Inflammatory macrophage treated with lipopolysaccharide for 1 hour (primary cell): ENCODE measurements at places on chromosomes 4 and X.

GRCh38 chr4:150234246-150234645 is 156.0 kb downstream of the DCLK2 start:
- no peak for DNase-seq

GRCh38 chrX:101691835-101692234 is 32.2 kb upstream of the ARMCX2 start:
- no peak for DNase-seq

GRCh38 chr4:56084851-56085250 is 136.1 kb downstream of the CEP135 start:
- DNase-seq, result no peak

DNA sequence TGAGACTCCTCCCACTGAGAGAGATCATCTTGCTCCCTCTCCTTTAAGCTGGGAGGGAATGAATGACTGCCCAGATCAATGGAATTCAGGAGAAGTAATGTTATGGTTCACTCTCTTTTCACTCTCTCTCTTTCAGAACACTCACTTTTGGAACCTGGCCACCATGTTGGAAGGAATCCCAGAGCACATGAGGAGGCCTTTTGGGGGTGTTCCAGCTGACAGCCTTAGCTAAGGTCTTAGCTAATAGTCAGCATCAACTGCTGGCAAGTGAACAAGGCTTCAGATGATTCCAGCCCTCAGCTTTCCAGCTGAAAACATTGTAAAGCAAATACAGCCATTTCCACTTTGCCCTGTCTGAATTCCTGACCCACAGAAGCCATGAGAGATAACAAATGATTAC is 124.0 kb upstream of the CLNK start:
- DNase-seq, result no peak

- peak; percentile 4 for DNase-seq
These were observed 609 bp downstream of the REPS2 start for GRCh38 chrX:16946971-16947562.

- peak; percentile 52 for DNase-seq
These were observed 63.8 kb upstream of the ATOH1 start for GRCh38 chr4:93764639-93765246.

GRCh38 chrX:53265771-53266574 is 15.4 kb downstream of the IQSEC2 start:
- DNase-seq, result peak; percentile 59

DNA sequence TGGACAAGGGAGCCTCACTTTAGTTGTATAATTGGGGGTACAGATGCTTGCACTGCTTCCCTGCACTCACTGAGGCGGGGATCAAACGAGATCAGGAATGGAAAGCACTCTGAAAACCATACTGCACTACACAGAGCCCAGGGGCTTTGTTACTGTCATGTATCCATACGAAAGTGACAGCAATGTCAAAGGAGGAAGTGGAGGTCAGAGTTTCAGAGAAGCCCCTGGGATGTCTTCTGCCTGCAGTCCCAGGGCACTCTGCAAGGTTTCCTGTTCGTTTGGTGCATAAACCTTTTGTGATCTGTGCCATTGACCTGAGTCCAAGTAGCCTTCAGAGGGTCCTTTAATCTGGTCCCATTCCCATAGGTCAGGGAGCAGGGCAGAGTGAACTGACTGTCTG is 31.2 kb downstream of the RNF175 start:
- DNase-seq, result no peak

DNA sequence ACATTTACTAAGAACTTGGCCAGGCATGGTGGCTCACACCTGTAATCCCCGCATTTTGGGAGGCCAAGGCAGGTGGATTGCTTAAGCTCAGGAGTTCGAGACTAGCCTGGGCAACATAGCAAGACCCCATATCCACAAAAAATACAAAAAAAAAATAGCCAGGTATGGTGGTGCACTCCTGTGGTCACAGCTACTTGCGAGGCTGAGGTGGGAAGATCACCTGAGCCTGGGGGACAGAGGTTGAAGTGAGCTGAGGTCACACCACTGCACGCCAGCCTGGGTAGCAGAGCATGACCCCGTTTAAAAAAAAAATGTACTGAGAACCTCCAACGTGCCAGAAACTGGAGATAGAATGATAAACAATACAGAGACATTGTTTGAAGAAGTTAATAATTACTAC is 8.0 kb downstream of the OPRPN start:
- DNase-seq, result no peak

DNA sequence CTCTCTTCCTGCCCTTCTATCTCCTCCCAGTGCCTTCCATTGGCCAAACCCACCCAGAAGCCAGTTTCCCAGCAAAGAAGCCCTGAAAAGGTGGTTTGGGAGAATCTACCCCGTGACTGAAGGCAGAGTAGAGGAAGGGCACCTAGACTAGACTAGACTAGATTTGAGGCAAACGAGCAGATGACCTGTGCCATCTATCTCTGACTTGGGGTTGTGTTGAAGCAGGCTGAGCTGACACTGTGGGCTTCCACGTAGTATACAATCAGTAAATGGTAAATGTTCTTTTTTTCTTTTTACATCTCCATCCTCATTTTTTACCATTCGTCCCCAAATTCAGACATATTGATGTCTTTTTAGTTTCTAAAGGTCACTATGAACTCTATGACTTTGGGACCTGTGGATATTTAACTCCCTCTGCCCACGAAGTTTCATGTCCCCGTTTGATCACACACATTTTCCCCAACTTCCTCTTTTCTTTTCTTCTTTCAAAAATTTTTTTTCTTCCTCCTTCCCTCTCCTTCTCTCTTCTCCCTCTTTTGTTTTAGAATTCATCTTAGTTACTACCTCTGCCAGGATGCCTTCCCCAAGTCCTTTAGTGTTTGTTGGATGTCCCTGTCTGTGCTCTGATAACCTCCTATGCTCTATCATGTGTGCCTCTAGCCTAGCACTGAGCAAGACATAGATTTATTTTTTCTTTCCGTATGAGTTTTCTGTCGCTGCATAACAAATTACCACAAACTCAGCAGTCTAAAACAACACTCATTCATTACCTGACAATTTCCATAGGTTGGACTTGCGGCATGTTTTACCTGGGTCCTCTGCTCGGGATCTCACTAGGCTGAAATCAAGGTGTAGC is 6.2 kb upstream of the AFF1 start:
- DNase-seq, result no peak

DNA sequence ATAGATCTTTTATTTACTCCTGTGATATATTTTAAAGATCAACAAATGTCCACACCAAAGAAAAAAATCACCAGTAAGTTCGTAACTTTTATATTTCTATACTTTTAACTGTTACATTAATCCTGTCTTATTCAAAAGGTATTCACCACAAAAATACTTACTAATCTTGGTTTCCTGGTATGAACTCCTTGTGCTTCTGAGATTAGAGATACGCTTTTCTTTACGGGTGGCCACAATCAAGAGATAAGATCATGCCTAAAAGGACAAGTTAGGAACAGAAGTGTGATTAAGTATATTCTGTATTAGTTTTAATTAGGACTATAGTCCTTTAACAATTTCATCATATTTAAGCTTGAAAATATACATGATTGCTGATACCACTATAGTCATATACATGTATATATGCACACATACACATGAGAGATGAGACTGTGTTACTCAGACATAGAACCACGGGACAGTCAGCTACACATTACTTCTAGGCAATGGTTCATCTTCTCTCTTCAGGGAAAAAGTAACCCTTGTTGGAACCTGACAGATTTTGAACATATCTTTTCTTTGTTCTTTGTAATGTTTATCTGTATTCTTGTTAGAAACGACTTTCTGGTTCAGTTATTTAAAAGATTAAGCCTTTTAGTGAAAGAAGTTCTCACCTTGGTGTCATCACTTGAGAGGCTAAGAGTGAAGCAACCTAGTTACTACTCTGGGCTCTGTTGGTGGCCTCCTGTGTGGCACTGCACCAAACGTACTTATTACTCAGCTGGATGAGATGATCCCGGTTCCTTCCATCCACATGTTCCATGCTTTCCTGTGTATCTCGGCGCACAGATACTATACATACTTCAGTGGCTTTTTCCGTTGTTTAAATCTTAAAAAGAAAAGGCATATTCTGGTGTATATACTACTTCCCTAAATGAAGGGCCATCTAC is 146.1 kb downstream of the CBR4 start:
- no peak for DNase-seq

- DNase-seq, result no peak
These were observed 8.9 kb downstream of the EIF4E start for GRCh38 chr4:98919996-98920395.

GRCh38 chr4:2771264-2771663 is 15.1 kb upstream of the TNIP2 start:
- DNase-seq, result no peak

GRCh38 chr4:88522702-88523324 is 763 bp downstream of the PYURF start:
- DNase-seq, result peak; percentile 24

GRCh38 chr4:53161051-53161786 is 204.6 kb downstream of the SCFD2 start:
- DNase-seq, result no peak

GRCh38 chr4:173231916-173232315 is 63.3 kb downstream of the GALNT7 start:
- peak; percentile 33 for DNase-seq

GRCh38 chr4:183284965-183285364 is 35.1 kb downstream of the CLDN22 start:
- DNase-seq, result no peak

DNA sequence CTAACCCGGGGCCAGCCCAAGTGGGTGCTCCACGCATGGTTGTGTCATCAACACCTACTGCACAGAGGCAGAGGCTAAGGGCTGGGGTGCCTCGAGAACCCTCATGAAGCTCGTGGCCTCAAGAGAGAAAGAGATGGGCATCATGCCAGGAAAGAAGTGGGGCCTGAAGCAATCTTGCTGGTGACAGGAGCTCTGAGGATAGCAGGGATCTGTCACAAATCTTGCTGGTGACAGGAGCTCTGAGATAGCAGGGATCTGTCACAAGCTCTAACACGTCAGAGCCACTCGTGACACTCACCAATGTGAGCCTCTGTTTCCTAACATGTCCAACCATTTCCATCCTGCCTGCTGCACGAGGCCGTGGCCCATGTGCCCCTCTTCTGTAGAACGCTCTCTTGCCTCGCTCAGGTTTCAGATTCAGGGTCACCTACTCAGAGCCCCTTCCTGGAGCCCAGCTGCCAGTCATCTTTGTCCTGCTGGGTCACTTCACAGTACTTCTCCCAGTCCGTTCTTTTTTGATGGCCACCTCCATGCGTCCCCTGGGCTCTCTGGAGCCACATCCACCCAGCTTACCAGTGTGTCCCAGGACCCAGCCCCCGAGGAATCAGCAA is 21.1 kb downstream of the PNMA6E start:
- DNase-seq, result no peak

DNA sequence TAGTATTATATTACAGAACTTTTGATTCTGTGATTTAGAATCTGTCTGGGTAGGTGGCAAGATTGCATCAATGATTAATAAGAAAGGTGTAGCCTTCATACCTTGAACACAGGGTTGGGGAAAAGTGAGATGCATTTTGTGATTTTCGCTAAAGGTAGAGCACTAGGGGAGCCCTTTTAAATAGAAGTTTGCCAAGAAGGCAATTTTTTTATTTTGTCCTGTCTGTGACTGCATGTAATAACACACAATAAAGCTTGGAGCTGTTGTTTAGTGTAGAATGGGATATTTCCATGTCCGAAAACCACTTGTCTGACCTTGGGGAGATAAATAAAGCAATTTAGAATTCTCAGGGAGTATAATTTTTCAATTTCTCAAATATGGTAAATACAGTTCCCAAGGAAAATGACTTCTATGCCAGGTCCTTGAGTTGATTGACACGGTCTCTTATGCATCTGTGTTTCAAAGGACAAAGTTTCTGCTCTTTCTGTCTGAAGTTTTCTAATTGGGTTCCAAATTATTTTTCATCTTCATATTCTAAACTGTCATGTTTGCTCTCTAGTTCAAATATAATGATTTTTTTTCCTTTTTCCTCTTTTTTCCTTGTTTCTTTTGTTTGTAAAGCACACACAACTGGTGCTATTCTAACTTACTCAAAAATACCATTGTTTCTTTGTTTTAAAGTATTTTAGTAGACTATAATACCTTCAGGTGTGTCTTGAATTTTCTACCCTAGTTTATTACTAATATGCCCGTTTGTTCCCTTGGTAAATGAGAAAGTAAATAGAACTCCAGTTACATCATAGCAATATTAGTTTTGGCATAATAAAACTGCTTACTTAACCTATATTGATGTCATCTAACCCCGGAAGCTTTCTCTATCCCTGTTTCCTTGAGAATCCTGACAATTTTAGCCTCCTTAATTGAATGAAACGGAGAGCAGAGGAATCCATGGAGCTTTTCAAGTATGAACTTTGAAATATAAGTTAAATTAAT is 87.8 kb upstream of the BMPR1B start:
- DNase-seq, result no peak

- DNase-seq, result no peak
These were observed 148.9 kb upstream of the CPEB2 start for GRCh38 chr4:14853176-14853943.

GRCh38 chr4:73446336-73446938 is 10.4 kb downstream of the AFP start:
- DNase-seq, result peak; percentile 51

DNA sequence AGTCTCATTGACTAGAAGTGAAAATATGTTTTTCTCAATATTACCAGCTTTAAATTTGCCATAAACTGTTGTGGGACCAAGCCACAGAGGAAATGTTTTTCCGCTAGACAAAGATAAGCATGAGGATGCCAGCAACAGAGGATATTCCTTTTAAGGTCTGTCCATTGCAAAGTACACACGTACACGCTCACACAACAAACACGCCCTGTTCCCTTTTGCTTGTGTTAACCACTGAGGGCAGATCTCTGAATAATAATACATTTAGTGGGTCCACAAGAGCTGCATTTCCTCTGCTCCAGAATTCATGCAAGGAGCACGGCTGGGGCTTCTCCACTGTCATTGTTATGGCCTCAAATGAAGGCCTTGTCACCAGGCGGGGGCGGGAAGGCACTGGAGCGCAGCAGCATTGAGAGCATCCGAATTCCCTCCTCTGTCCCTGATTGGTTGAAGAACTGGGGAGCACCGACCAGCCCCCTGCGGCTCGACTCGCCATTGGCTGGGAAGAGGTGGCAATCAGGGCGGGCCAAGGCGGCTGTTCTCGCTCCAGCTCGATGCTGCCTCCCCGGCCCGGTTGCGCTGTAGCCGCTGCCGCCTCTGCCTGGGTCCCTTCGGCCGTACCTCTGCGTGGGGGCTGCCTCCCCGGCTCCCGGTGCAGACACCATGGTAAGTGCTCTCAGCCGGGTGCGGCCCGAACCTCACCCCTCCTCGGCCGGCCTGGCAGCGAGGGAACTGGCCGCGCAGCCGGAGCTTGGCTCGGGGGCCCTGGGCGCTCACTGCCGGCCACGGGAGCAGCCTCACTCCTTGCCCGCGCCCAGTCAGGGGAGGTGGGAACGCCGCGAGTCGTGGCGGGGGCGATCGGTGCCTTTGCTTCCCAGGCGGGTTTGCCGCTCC is at the start of gene GUCY1B1:
GUCY1B1 (plus strand) TSS at position 541 of the 891 bp plus-strand sequence; CDS start at position 661, 120 bp downstream.
- peak; percentile 91 for DNase-seq

GRCh38 chrX:19272452-19272851 is 71.3 kb upstream of the PDHA1 start:
- DNase-seq, result no peak

DNA sequence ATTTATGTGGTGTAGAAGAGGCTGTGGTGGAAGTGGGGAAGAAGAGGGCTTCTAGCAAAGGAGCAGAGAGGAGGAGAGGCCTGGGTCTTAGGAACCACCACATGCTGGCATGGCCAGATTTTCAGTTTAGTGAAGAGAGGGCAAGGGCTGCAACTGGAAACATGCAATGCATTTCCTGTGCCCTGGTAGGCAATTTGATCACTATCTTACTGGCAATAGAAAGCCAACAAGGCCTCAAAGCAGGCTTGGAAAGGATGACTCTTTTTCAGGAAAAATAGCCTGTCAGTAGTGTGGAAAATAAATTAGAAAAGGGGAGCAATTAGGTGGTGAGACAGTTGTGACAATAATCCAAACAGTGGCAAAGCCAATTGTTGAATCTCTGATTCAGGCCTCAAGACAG is 501.9 kb upstream of the ZFP42 start:
- no peak for DNase-seq

GRCh38 chrX:47446431-47446830 is 36.6 kb downstream of the ZNF41 start:
- DNase-seq, result no peak
